Stimulated activated CD4-positive, alpha-beta T cell treated with anti-CD3 and anti-CD28 coated beads, TNF-alpha, amount 100 ng/mL, for 4 hours (primary cell): ENCODE measurements at places on chromosomes 6 and 20.

DNA sequence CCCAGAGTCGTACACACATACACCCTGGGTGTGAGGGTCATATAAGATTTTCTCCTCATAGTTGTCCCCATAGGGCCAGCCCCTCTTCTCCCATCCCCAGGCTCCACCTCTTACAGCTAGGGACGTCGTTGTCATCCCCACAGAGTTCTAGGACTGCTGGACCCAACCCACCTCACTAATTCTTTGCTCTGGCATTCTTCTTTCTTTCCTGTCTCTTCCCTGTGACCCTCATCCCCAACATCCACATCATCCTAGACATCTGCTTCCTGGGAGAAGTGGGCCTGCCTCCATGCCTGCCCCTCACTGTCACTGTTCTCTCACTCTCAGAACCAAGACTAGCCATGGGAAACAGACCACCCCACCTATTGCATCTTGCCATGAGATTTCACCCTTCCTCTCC, 1.1 kb downstream of the PSMF1 start:
- DNase-seq = no peak

DNA sequence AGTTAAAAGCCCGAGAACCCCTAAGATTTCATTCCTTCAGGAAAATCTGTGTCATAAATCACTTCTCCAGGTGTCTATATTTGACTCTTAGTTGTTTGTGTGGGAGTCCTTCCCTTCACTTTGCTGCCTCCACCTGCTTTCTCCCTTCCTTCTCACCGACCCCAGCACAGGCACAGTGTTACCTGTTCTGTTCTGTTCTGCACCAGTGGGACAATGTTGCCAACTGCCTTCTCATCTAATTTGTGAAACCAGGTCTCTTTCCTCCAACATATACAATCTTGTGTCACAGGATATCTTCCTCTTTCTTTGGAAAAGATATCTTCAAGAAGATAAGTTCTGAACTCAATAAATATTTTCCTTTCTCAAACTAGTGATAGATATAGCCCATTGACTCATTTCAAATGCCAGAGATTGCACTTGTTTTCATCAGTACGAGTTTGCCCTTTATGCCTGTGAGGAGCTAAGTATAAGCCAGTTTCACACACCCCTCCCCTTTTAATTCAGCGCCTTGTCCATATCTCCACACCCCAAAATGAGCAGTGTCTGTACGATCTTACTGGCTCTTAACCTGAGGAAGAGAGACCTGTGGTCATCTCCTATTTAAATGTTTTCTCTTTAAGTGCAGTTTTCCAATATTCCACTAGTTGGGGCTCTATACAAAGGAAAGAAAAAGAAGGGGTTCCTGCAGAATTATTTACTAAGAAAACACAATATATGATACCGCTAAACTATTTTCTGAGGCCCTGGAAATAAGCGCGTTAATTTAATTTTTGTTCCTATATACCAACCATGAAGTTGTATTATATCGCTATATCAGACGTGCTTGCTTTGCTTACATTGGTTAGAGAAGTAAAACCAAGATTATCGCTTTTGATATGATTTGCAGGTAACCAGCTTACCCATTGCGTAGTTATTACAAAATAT, 81.6 kb upstream of the PREP start:
- no peak for DNase-seq

- no peak for DNase-seq
Measured at GRCh38 chr20:23048283-23049200, 930 bp downstream of the THBD start.

DNA sequence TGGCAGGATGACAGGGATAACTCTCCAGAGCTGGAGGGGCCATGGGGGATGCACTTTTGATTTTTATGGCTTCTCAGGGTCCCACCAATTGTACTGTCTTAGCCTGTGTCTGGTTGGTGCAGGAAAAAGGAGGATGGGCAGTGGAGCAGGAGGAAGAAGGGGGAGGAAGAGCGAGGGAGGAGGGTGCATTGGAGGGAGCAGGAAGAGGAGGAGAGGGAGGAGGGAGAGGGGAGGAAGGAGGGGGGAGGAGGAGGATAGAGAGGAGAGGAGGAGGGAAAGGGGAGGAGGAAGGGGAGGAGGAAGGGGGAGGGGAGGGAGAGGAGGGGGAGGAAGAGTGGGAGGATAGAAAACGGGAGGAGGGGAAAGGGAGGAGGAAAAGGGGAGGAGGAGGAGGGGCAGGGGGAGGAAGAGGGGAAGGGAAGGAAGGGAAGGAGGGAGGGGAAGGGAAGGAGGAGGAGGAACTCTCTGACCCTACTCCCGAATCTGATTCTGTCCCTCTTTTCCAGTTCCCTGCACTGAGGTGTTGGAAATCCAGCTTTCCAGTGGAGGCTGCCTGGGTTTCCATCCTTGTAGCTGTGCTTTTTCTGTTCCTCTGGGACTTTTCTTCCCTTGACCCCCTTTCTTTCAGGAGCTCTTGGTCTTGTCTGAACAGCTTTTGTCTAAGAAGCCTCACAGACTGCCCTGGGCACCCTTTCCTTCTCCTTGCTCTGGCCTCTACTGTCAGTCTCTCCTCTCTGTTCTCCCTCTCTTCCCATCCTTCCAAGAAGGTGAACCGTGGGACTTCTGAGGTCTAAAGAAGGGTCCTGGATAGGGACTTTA, 149.4 kb downstream of the DHX35 start:
- no peak for DNase-seq

GRCh38 chr20:57386762-57387161, 4.4 kb upstream of the RBM38 start:
- DNase-seq = no peak

DNA sequence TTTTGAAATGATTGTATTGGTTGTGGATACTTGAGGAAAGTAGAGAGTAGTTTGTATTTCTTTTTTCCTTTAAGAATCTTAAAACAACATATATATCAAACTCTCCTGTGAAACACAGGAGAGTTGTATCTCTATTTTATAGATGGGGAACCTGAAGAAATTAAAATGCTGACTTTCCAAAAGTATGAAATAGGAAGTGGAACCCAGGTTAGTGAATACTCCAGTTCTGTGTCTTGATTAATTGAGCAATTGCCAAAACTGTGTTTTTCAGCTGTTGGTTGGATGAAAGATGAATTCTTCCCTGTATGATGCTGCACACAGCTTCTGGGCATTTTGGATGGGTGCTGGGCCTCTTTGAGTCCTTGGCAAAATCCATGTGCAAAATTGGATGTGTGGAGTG, 86.3 kb downstream of the ARID1B start:
- no peak for DNase-seq

DNA sequence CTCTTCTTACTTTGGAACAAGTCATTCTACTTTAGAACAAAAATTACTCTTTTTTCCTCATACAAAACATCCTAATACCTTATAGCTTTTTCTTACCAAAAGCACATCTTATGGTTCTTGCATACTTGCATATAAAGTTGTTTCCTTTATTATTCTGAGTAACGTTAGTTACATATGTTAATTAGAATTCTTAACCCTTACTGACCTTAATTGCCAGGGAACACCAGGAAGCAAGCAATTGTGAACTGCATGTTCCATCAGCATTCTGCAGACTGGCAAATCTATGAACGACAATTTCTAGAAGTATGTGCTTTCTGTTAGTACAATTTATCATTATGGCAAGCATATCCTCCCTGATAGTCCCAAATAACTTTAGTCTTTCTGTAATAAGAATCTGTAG, 831.0 kb downstream of the C6orf118 start:
- no peak for DNase-seq

DNA sequence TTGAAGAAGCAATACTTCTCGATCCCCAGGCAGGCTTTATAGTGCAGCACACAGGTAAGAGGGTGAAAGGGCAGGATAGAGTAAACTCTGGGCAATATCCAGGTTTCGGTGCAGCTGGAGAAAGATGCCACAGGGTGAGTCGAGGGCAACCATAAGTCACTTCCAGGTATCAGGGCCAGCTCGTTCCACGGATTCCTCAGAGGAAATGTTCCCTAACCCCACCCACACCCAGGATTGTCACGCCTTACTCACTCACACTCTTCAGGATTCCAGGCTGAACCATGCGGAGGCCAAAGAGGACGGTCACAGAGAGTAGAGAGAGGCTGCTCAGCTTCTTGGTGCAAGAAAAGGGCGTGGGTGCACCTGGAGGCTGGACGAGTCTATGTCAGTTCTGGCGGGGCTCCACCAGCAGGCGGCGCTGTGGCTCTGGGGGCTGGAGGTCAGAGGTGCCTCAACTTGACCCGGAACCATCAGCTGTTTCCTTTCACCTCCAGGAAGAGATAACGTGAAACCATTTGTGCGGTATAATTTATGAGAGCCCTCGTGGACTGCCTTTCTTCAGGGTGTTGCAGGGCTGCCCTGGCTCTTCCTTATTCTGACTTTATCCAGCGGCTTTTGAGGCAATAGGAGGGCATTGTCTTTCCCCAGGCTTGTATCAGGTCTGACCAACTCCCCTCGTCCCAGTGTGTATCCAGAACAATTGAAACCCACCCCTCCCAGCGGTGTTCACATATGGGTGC, 14.5 kb upstream of the WFDC12 start:
- peak; percentile 13 for DNase-seq

- no peak for DNase-seq
Measured at GRCh38 chr6:168756009-168756634, 315.1 kb downstream of the SMOC2 start.

- DNase-seq = no peak
Measured at GRCh38 chr6:32179766-32180405, 1.7 kb downstream of the RNF5 start.

DNA sequence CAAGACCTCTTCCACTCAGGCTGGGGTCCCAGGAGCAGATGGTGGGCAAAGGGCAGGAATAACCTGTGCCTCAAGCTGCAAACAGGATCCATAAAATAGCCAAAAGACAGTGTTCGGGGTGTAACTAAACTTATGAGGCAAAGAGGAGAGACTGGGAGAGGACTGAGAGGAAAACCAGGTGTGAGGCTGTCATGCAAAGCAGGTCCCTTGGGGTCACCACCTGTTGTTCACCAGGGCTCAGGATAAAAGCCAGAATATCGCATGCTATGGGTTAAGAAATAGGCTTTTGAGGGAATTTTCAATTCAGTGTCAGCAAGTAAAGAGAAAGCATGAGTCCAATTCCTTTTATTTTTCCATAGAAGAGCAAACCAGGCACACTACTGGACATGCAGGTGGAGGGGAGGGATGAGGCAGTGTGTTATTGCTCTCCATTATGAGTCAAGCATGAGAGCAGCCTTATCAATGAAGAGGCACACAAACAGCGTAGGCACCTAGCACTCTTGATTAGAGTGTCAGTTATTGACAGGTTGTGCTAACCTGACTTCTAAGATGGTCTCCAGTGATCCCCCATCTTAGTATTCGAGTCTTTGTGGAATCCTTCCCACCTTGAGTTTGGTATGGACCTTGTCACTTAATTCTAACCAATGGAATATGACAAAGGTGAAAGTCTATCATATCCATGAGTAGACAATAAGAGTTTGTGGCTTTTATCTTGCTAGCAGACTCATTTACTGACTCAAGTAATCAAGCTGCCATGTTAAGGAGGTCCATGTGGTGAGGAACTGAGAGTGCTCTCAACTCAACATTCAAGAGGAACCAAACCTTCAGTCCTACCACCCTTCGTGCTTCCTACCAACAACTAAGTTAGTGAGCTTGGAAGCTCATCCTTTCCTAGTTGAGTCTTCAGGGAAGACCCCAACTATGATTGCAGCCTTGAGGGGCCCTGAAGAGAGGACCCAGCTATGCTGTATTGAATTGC, 18.8 kb downstream of the HLA-E start:
- no peak for DNase-seq

- DNase-seq = no peak
Measured at GRCh38 chr6:133055441-133055966, 185.7 kb upstream of the EYA4 start.

- DNase-seq = no peak
Measured at GRCh38 chr6:46160102-46160501, 10.7 kb downstream of the ENPP5 start.

GRCh38 chr6:145823328-145823944, 8.8 kb upstream of the FBXO30 start:
- DNase-seq = no peak

DNA sequence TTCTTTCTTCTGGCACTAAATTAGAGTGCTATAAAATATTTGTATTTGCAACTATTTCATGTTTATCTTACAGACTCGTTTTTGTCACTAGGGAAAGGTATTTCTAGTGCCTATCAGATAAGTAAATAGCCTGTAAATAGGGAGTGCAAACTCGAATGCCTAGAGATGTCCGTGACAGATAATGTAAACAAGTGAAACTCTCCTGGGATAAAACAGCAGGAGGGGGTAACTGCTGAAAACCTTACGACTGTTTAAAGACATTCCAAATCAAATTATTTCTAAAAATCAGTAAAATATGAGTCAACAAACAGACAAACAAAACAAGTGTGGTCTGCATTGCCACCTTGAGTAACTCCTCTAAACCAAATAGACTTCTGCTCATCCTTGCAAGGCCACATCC, 932.1 kb downstream of the EYS start:
- no peak for DNase-seq

DNA sequence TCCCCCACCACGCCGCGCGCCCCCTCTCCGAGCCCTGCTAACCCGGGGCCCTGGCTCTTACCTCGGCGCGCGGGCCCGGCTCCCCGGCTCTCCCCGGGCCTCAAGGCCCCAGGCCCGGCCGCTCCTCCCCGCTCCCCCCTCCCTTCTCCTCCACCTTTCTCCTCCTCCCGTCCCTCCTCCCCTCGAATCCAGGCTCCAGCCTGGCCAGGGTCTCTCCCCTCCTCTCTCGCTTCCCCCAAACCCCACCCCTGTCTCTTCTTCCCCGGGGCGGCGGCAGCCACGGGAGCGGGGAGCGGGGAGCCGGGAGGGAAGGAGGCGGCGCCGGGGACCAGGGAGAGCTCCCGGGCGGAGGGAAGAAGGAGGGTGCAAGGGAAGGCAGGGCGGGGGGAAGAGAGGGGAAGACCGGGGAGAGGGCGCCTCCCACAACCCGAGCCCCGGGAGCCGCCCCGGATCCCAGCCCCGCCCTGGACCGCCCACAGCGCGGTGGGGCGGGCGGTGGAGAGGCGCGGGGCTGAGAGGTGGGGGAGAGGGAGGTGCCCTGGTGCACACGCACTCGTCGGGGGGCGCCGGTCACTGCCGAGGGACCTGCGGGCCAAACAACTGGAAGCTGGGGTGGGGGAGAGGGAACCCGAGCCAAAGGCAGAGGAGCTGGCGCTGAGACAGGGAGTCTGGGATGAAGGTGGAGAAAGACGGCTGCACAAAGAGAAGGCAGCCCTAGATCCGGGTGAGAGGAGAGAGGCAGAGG, at the start of gene GABBR1:
Gene GABBR1 (minus strand): TSS at position 395 of the 745 bp plus-strand sequence. CDS start 798 bp downstream, outside the sequence.
- DNase-seq = peak; percentile 50

- DNase-seq = no peak
Measured at GRCh38 chr6:109314313-109314712, 68.0 kb downstream of the CD164 start.

- no peak for DNase-seq
Measured at GRCh38 chr20:23125625-23126191, 39.6 kb upstream of the CD93 start.

DNA sequence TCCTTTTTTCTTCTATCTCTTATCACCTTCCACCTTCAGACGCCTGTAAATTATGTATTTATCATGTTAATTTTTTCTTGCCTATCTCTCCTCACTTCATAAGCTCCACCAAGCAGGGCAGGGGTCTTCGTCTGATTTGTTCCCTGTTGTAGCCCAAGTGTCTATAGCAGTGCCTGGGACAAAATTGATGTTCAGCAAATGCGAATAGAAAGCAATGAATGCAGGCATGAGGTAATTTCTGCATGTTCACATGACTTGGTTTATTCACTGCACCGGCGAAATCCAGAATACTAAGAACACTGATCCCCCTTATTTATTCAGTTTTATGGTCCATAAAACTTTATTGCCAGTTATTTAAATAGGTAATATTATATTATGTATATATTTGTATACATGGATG, 162.1 kb downstream of the TBC1D7 start:
- DNase-seq = no peak
